GM20000 (cell line): ENCODE measurements at places on chromosomes 6 and 20.

GRCh38 chr6:33312361-33313104 lies 1.3 kb downstream of the TAPBP start:
- DNase-seq: peak; percentile 89

DNA sequence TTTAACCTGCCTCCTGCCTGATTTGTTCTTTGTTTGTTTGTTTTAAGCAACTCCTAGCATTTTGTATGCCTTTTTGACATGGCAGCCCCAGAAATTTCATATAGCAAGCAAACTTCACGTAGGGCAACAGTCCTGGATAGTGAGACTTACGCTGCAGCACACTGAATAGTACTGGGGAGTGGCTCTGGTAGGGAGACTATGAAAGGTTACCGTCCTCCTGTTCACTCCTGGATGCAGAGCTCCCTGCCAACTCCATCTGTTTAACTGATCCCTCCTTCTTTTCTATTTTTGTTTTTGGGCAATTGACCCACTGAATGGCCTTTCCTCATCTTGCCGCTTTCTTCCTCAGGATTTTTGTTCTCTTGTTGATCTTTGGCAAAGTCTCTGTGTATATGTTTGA lies 44.5 kb upstream of the BMP6 start:
- no peak for DNase-seq

DNA sequence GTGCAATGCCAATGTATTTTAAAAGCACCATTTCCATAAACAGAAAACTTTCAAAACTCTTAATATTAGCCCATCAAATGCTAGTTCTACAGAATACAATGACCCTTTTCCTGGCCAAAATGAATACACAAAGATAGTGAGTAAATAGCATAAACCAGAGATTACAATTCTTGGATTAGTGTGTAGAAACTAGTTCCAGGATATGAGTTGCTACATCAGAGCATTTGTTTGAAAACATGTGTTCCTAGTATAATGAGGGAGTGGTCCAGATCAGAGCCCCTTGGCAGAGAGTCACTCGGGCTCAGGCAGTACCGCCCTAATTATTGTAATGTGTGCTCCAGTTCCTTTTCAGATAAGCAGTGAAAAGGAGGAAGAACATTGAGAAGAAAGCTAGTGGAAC lies 63.7 kb upstream of the COL21A1 start:
- no peak for DNase-seq

GRCh38 chr6:61649845-61650244 lies 636.2 kb downstream of the KHDRBS2 start:
- DNase-seq: no peak

DNA sequence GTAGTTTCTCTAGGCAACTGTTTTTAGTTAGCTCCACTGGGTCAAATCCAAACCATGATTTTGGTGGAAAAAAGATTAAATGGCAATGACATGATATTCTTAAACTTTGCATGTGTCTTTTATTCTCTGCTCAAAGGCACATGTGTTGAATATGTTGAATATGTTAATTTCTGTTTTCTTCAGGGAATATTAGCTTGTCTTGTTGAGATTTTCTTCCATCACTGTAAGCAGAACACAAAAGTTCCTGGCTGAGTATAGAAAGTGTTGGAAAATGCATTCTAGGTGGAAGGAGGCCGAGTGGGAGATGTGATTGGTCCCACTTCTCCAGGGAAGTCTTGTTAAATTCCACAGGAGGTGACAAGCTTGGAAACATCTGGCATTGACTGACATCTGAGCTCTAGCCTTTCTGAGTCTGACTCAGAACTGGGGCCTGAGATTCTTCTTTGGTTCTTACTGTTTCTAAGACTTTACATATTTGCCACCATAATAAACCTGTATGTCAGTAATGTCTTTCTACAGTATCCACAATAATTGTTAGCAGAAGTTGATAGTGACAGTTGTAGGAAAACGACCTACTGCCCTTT lies 81.1 kb downstream of the LAMA4 start:
- no peak for DNase-seq

- DNase-seq: no peak
These were observed 68.5 kb upstream of the ARMH2 start for GRCh38 chr6:24867104-24867703.

DNA sequence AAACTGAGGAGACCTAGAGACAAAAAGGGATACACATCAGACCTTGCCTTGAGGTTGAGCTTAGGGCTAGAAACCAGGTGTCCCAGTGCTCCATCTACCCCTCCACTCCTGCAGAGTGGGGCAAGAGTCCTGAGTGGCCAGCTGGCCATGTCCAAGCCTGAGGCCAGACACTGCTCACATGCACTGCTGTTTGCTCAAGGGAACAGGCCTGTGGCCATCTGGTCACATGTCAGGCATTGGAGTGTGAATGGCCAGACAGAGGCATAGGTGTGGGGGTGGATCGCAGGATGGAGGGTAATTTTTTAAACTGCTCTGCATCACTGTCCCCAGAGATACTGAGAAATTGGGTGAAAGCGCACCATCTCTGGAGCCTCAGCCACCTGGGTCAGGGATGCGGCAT lies 30.5 kb downstream of the MAFB start:
- DNase-seq: no peak

GRCh38 chr20:46994341-46994740 lies 99.7 kb downstream of the EYA2 start:
- DNase-seq: peak; percentile 39

GRCh38 chr6:41545247-41545702 lies 906 bp upstream of the FOXP4 start:
- DNase-seq: no peak

GRCh38 chr20:49548371-49548947 lies 19.5 kb downstream of the PTGIS start:
- DNase-seq: no peak

DNA sequence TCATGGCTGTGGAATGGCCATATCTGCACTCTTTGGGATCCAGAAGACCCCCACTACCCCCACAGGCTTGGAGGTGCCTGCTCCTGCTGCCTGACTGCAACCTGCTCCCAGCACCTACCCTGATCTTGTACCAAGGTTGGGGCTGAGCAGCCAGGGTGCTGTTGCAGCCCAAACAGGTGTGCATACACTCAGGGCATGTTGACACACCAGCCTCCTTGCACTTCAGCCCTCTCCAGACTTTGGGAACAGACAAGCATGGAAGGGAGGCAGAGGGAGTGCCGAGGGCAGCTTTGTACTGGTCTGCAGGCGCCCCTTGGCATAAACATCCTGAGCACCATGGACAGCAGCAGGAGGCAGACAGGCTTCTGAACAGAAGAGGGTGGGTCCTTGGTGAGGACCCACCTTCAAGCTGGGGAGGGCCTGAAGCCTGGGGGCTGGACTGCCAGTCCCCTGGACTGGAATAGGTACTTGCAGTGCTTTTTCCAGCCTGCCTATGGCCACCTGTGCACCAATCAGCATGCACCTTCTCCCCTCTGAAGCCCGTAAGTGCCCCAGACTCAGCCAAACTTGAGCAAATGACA lies 1675.8 kb downstream of the HACE1 start:
- DNase-seq: no peak

DNA sequence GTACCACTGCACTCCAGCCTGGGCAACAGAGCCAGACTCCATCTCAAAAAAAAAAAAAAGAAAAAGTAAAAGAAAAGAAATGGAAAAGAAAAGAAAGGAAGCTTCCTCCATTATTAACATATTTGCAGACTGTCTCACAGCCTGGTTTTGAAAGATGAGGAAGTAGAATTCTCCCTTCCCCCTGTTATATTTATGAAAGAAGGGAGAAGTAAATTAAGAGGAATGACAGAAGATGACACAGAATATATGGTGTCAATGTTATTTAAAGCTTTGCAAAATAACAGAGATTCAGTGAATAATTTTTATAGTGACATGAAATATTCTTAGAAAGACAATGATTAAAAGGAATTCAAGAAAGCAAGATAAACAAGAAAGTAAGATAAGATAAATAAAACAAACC lies 83.7 kb upstream of the PRSS16 start:
- no peak for DNase-seq

DNA sequence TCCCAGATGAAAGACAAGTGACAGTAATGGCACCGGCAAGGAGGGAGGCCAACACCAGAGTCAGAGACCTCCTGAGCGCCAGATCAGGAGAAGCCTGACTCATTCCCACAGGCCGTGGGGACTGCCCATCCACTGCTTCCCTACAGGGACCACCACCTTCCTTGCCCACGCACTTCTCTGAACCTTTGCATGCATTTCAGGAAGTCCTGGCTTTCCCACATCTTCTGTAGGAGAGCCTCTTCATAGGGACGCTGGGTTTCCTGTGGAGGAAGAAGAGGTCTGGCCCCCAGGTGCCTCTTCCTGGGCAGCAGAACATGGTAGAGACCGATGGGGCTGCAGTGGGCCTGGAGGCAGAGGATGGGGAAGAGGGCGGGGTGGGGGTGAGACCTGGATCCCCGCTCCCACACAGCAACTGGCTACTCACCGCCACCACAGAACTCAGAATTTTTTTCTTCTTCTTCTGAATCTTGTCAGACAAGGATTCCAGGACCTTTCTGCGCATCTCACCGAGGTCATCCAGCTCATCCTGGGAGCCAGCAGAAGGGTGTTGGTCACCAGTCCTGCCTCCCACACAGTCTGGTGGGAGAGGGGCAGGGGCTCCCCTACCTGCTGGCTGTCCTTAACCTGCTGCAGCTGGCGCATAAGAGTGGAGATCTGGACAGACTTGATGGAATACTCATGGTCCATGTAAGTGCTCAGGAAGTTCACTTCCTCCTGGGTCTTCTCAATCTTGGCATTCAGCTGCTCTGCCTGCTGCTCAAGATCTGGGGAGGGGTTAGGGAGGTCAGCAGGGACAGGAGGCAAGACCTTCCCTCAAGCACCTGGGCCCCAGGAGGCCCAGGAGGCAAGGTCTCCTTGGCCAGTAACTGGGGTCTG lies 13.7 kb downstream of the C20orf96 start:
- no peak for DNase-seq

DNA sequence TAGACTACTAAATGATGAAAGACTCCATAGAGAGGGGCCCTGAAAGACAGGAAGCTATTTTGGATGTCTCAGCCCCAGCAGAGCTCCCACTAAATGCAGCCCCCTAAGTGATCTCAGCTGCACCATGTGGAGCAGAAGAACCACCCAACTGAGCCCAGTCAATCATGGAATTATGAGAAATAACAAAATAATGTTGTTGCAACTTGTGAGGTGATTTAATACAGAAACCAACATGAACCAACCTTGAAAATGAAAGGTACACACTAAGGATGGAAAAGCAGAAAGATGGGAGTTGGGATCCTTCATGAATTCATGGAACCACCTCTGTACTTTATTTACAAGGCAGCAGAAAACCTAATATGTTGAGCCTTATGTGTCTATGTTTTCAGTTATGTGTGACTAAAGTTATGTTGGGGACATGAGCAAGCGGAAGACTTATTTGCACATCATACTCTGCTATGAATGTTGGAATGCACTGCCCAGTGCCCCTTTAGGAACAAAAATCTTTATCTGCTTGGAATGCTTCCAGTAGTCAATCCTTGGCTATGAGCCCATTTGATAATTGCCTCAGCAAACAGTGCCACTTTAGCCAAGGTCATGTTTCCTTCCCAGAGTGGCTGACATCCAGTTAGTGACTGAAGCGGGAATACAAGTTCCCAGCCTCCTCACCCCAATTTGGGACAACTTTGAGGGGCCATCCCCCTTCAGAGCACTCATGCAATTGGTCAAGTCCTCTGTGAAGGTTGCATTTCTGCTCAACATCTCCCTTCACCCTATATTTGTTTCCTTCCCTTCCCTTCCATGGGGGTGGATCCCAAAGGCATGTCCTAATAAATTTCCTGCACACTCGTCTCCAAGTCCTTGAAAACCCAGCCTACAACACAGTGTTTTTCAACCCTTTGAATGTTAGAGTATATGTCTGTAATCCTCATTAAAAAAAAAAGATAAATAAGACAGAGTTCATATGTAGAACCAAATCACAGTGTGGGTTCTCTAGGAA lies 18.4 kb downstream of the TP53RK start:
- DNase-seq: no peak

GRCh38 chr6:112744827-112745226 lies 397.7 kb downstream of the RFPL4B start:
- DNase-seq: no peak

GRCh38 chr6:146950351-146950835 lies 253.8 kb upstream of the STXBP5 start:
- peak; percentile 7 for DNase-seq

- DNase-seq: no peak
These were observed 408.5 kb upstream of the SULF2 start for GRCh38 chr20:48193627-48194425.

GRCh38 chr20:46975976-46976375 lies 81.3 kb downstream of the EYA2 start:
- no peak for DNase-seq

- no peak for DNase-seq
These were observed 36.5 kb downstream of the ZNF217 start for GRCh38 chr20:53557130-53557529.

- DNase-seq: no peak
These were observed 39.2 kb upstream of the CST7 start for GRCh38 chr20:24909861-24910260.

DNA sequence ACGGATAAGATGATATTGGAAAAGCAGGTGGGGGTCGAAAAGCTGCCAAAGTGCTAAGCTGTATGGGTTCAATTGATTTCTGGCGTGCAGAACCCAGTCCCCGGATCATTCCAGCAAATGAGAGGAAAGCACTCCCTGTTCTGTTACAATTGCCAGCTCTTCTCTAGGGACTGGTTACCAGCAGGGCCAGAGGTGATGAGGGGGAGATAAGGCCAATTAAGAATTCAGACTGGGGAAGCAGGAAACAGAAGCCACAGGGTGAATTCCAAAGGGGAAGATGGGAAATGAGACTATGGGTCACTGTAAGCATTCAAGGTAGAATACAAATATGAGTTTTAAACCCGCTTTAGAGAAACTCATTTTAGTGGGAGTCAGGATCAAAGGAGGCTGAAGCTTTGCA lies 349.4 kb upstream of the MAP3K7 start:
- no peak for DNase-seq

GRCh38 chr6:13331516-13332348 lies 3.4 kb upstream of the TBC1D7 start:
- DNase-seq: peak; percentile 40

DNA sequence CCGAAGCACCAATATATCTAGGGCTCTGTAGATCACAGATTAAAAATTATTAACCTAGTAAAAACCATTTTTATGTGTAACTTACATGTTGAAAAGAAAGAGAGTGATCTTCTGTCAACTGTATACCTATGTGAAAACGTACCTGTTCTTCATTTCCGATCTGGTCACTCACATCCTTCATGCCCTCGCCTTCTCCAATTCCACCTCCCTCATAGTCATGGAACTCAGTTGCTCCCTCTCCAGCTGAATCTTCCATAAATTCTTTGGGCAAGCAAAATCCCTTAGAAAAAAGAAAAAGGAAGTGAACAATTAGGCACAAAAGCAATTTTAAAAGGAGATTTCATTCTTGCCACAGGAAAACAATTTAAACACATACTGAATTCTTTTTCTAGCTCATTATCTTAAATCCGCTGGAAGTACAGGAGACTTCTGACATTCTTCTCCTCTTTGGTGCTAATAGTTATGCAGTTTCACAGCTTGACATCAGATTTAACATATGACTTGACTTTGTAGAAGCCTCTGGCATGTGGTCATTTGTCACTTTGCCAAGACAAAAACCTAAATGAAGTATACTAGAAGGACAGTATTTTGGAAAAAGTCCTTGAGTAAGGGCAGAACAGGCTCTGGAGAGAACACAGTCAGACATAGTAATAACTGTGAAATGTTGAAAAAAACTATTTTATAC lies 29.5 kb upstream of the LYRM2 start:
- DNase-seq: no peak

DNA sequence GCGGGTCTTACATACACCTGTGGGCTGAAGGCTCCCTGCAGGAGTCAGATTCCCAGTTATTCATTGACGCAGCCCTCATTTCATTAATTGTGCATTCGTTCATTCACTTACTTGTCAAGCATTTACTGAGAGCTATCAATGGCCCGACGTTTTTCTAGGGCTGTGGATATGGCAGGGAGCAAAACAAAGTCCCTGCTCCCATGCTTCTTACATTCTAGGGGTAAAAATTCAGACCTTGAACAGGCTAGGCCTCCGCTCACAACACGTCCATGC lies 369 bp upstream of the NSFL1C start:
- no peak for DNase-seq
